GM03348 (cell line): ENCODE measurements at places on chromosomes 7 and 10.

DNA sequence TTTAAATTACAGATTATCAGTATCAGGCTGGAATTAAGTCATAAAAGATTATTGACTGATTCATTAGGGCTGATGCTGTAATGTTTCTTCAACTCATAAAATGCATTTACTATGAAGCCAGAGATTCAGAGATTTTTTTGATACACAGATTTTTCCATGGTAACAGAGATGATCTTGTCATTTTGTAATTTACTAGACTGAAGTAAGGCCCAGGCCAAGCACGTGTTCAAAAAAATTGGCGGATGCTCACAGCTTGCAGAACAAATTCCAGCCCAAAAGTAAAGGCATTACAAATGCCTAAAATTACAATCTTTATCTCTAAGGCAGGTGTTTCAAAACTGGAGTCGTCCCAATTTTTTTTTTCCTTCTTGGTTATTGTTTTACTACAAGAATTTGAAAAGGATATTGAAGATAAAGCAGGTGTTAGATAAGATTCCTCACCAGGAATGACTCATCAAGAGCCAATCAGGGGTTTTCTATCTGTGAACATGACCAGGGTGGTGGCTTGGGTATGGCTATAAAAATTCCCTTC, 78.4 kb upstream of the MEOX2 start:
- DNase-seq, result no peak

GRCh38 chr10:18650404-18650997, 886 bp downstream of the NSUN6 start:
- DNase-seq, result no peak

- DNase-seq, result peak; percentile 47
These were observed 860 bp downstream of the ZEB1 start for GRCh38 chr10:31319602-31320549.

DNA sequence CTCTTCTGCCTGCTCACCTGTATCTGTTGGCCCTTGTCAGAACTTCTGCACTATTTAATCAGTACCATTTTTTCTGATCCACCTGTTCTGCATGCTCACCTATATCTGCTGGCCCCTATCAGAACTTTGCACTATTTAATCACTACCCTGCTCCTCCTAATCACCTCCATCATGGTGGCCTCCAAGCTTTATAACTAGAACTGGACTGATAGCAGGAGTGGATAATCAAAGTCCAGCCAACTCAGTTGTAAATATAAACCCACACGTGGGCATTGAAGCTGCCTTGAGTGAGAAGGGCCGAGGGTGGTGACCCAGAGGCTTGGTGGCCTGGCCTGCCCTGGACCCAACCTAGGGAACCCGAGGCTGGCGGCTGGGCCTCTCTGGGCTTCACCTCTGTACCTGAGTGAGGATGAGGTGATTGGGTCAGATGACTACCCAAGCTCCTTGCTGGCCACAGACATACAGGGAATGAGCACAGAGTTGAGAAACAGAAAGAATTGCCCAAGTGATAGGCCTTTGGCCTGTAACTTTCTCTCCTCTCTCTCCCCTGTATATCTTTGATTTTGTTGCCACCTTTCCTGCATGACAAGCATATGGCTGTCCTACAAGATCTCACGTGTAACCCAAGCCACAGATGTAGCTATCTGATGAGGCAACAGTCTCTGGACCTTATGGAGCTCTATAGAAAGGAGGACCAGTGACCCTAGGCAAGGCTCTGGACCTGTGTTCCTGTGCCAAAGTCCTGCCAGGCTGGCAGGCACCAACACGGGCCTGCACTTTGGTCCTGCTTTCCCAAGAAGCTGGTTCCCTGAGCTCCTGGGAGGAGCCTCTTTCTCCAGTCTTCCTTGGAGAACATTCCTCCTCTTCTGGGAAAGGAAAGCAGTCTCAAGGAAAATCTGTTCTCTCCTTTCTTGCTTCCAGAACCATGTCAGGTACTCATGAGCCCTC, 23.4 kb upstream of the FAM3C start:
- DNase-seq, result no peak

GRCh38 chr7:80466636-80467035, 45.2 kb downstream of the GNAT3 start:
- no peak for DNase-seq
